ENCODE measurements at places on chromosomes 5 and 9.

GRCh38 chr5:169079697-169080096 lies 221.2 kb downstream of the SLIT3 start:
- DNase-seq, result no peak

- DNase-seq, result no peak
These were observed 197.1 kb downstream of the TMC1 start for GRCh38 chr9:72718503-72718902.

DNA sequence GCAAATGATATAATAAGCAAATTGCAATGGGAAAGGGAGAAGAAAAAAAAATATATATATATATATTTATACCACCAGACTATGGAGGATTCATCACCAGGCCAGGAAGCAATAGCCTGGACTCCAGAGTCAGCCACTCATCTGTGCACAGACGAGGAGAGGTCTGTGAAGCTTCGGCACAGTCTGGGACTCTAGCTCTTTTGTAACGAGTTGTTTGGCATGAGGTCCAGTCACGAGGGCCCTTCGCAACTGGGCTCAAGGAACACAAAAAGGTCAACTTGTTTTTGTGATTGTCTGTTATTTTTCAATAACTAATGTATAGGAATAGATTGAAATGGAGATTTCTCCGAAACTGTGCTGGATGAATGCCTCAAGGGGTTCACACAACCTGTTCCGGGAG lies 14.7 kb upstream of the FGF1 start:
- DNase-seq, result no peak

DNA sequence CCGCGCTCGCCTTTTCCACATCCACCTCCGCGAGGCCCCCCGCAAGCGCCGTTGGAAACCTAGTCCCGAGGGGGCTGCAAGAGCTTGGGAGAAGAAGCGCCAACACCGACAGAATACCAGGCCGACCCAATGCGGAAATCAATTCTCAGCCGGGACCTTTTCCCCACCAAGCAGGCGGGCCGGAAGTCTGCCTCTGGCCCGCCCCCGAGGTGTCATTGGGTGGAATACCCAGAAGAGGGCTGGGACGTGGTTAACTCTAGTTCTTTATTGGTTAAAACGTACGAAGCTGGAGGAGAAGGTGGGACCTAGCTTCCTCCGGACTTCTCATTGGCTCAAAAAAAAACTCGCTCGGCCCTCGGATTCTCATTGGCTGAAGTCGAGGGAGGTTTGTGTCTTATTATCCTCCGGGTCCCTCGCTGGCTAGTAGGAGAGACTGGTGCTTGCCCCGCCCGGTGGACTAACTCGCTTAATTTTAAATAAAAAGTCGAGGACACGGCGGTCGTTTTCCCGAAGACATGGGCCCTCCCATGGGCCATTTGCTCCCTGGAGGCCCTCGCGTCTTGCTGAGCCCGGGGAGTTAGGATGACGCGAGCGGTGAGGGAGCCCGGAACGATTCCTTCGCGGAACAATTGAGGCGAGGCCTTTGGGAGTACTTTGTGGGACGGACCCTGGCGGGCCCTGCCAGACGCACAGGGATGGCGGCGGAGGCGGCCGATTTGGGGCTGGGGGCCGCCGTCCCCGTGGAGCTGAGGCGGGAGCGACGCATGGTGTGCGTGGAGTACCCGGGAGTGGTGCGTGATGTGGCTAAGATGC lies at the start of gene GTF3C5:
Gene GTF3C5, plus strand, starts transcription at position 681 of the 813 bp plus-strand sequence. Its CDS starts 15 bp downstream, at position 696.
- DNase-seq, result peak; percentile 93

- no peak for DNase-seq
These were observed 828 bp downstream of the NPR2 start for GRCh38 chr9:35792024-35792813.

DNA sequence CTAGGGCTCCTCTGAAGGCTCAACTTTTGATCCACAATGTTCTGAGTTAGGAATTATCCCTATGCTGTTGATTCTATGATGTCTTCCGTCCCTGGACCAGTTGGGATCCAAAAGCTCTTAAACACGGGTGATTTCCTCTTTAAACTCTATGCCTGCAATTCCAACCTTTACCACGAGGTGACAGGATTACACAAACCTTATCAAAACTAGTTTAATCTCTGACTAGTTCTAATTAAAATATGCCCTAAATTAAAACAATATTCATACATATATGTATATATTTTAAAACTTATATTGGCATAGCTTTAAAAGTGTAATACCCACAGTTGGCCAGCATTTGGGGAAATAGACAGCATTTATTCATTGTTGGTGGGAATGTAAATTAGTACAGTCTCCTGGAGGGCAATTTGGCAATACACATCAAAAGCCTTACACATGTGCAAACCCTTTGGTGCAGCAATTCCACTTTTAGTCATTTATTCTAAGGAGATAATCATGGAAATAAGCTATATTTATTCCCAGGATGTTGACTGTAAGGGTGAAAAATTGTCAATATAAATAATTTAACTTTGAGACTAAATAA lies 51.6 kb upstream of the PHYKPL start:
- no peak for DNase-seq

DNA sequence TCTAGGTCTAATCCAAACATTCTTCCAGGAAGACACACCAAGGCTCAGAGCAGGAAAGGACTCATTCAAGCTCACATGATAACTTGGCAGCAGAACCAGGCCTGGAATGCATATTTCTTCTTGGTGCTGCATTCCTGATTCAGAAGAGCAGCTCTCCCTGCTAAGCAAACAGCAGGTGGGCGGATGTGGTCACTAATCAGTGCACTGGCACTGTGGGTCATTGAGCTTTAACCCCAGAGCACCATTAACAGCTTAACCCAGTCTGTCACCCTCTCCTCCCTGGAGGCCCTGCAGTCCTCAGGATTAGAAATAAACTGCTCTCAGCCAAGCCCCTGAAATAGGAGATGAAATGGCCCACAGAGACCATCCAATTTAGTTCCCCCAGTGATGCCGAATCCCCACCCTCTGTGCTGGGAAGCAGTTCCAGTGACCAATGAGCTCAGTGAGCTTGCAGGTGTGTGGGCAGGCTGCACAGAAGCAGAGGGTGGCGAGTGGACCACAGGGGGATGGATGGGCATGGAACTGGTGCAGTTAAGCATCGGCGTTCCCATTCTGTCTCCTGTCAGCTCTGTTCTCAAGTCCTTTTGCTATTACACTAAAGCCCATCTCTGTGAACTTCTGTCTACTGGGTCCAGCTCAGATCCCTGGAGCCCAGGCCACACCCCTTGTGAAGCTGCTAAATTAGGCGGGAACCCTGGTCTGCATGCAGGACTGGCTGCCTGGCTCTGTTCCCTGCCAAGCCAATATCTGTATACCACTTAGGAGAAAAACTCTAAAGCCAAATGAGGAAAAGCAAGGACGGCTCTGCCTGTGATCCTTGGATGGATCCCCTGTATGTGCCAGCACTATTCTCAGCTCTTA lies 16.6 kb upstream of the MEGF9 start:
- no peak for DNase-seq

- no peak for DNase-seq
These were observed 175.9 kb downstream of the CEMIP2 start for GRCh38 chr9:71592400-71592799.

- DNase-seq, result no peak
These were observed 54.6 kb downstream of the MEGF9 start for GRCh38 chr9:120659676-120660075.

GRCh38 chr9:5468850-5469249 lies 18.5 kb downstream of the CD274 start:
- DNase-seq, result no peak

DNA sequence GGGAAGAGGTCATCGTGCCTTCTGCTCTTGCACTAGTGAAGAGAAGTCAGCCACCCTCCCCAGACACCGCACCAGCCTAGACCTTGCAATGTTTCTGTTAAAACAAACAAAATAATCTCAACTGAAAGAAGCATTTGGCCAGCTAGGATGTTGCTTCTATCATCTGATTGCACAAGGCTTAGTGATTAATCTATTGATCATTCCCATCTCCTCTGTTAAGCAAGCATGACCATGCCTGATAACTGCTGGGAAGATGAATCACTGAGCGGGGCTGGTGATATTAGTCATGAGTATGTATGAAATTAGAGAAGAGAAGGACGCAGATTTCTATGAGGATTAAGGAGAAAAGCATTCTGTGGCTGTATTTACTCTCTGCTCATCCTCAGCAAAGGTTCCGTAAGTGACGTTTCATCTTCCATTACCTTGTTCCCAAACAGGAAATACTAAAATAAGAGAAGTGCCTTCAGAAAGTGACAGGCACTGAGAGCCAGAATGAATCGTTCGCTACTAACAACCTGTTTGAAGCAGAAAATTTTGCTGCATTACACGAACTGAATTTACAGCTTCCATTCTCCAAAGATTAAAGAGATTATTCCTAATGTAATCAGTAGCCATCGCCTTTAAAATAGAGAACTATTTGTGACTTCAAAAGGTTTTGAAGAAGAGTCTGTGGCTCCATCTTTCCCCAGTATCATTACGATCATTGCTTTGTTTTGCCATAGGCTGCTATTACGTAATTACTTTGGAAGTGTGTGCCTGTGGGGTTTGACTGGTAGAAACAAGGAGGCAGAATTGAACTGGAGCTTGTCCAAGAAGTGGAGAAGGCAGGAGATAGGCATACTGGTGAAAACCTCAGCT lies 219.1 kb downstream of the MED10 start:
- no peak for DNase-seq

DNA sequence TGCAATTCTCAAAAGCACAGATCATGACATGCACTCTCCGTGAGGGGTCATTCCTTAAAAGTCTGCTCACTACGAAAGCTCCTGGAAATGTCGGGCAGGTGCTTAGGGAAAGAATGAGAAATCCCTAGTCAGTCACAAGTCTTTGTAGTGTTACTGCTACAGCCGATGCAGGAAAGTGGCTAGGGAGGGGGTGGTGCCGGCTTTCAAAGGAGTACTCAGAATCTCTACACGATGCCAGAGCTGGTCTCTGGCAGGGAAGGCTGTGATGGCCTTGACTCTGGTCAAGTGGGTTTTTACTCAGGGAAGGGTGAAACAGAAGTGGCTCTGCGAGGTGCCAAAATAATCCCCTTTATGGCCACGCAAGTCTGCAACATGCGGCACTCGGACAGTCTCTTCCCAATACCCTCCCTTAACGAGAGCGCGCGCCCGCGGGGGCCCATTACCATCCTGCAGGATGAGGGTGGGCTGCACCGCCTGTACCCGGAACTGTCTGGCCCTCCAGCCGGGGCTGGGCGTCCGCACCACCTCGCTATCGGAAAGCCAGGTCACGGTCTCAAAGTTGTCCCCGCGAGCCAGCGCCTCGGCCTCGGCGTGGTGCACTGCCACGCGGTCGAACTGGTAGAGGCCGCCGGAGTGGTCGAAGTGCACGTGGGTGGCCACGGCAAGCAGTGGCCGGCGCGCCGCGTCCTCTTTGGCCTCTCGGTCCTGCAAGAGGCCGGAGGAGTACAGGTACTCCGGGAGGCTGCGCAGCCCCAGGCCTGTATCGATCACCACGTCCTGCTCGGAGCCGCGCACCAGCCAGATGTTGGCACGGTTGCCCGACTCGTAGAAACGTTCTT lies 956 bp downstream of the MBLAC2 start:
- peak; percentile 45 for DNase-seq

DNA sequence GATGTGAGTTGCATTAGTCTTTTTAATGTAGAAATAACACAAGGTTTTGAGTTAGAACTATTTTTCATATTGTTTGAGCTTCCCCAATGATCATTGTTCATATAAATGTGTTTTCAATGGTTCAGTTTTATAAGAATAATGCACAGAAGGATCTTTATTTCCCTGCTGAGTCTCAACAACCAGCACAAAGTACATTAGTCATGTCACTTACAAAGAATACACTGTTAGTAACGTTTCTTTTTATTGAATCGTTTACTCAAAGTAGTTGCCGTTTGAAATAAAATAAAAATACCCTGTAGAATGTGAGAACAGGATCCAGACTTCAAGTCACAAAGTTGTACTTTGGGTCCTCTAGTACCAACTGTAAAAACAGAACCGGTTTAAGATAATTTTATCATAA lies 41.5 kb downstream of the ERCC8 start:
- no peak for DNase-seq

DNA sequence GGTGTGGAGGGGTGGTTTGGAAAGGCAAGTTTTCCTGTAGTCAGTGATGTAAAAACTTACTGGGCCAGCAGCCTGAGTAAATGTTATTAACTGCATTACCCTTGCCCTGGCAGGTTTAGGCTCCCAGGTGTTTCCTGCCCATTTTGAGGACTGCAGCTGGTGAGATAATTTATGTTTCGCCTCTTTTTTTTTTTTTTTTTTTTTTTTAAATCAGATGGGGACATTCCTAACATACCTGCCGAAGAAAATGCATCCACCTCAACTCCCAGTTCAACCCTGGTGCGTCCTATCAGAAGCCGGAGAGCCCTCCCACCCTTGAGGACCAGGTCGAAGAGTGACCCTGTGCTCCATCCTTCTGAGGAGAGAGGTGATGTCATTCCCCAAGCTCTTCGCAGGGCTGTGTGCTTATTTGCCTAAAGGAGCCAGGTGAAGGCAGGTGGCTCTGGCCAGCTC lies 60.6 kb downstream of the ENTREP1 start:
- no peak for DNase-seq

- peak; percentile 24 for DNase-seq
These were observed 2.6 kb upstream of the SLC6A3 start for GRCh38 chr5:1447671-1448361.

GRCh38 chr5:44275908-44276307 lies 113.3 kb downstream of the FGF10 start:
- no peak for DNase-seq

DNA sequence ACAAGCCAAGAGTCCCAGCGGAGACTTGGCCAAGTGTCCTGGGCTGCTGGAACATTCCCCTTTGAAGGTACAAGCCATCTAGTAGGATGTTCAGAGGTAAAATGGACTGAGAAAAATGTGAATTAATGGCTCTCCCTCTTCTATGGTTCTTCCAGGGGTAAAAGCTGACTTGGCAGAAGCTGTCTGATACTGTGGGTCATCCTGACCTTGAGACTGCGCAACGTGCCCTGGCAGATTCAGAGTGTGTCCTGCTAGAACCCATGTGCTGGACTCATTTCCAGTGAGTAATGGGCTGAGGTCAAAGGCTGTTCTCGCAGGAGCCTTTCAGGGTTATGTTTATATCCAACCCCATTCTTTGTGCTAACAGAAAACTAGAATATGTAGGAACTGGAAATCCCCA lies 423.0 kb upstream of the CD180 start:
- DNase-seq, result no peak

GRCh38 chr9:114953959-114954358 lies 23.6 kb upstream of the TNFSF8 start:
- DNase-seq, result no peak

- no peak for DNase-seq
These were observed 1.9 kb downstream of the TBC1D2 start for GRCh38 chr9:98253565-98253964.

DNA sequence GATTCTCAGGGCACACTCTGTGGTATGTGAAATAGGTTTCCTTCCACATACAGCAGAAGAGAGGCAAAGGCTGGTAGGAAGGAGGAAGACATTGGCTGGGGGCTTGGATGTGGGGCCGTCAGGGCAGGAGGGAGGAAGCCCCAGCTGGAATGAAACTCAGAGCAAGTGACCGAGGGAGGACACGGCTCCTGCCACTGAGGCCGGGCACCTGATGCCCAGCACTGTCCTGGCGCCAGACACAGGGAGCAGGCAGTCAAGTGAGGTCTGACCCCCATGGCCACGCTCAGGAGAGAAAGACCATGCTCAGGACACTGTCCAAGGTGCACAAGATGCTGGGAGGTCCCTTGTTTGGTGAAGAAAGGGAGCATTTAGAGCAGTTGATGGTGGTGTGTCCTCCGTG lies 245.5 kb downstream of the CACNA1B start:
- DNase-seq, result peak; percentile 32

Measured in right forelimb (tissue), 1 donor.